ENCODE measurements at places on chromosomes 16 and 17.

DNA sequence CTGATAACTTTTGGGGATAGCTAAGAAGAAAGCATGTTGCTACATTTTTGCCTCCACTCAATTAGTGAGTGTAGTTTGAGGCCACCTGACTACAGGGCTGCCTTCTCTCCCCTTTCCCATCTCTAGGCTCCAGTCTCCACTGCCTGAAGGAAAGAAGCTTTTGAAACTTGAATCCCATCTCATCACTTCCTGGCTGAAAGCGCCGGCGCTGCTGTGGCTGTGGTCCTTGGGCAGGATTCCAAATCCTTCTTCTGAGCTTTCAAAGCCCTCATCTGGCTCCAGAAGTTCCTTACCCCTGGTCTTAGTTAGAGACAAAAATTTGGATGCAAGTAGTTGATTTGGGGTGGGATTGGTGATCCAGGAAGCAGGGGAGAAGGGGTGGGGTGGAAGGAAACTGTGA is 119.4 kb downstream of the FOXL1 start:
- DNase-seq, result no peak

DNA sequence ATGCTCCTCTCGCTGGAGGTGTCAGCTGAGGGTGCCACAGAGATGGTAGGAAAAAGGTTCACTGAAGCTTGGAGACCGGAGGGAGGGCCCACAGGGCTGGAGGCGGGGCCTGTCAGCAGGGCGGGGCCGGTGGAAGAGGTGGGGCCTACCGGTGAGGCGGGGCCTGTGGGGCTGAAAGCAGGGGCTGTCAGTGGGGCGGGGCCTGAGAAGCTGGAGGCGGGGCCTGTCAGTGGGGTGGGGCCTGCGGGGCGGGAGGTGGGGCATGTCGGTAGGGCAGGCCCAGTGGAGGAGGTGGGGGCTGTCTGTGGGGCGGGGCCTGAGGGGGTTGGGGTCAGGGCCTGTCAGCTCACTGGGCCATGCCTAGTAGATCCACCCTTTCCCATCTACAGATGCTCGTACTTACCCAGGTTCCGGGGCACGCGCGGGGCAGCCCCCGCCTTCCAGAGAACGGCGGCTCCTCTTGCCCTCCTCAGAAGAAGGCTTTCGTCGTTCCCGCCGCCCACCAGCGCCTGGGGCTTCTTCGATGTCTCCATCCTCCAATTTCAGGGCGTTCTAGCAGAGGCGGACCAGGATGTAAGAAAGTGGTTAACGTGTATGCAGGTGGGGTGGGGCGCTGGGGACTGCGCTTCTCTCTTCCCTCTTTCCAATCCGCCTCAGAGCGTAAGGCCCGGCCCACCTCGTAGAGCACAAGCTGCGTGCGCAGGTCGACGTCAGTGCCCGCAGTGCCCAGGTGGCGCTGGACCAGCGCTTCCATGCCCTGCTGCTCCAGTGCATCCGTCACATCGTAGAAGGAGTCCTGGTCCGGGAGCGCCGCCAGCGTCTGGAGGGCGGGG is 9.8 kb downstream of the TMEM208 start:
- DNase-seq, result no peak

DNA sequence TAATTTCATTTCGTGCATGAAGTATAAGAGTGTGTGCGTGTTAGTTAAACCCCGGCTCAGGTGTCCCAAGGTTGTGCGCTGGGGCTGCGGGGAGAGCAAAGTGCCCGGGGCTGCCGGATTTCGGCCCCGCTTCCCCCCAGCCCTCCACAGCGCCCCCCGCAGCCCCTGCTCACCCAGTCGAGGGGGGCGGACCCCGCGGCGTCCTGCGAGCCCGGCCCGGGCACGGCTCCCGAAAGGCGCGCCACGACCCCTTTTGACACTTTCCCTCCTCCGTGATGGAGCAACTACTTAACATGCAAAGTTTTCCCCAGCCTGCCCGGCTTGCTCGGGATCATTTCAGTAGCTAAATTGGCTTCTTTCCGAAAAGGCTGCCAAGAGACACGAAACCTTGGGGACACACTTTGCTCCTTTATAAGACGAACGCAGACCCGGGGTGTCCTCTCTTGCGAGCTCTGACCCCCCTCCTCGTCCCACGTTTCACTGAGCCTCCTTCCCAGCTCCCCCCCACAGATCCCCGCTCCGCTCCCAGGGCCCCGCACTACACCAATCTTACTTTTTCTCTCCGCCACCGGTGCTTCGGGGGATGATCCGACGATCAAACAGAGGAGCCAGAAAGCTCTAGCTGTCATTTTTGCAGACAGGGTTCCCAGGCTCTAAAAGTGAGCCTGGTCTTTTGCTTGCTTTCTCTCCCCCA is 552 bp downstream of the C17orf58 start:
- no peak for DNase-seq

- DNase-seq, result no peak
These were observed 5.6 kb upstream of the RNPS1 start for GRCh38 chr16:2273484-2273883.

GRCh38 chr17:50865060-50865867 is 890 bp downstream of the TOB1 start:
- DNase-seq, result peak; percentile 44

- peak; percentile 77 for DNase-seq
These were observed 1.2 kb downstream of the HCRT start for GRCh38 chr17:42183741-42184711.

DNA sequence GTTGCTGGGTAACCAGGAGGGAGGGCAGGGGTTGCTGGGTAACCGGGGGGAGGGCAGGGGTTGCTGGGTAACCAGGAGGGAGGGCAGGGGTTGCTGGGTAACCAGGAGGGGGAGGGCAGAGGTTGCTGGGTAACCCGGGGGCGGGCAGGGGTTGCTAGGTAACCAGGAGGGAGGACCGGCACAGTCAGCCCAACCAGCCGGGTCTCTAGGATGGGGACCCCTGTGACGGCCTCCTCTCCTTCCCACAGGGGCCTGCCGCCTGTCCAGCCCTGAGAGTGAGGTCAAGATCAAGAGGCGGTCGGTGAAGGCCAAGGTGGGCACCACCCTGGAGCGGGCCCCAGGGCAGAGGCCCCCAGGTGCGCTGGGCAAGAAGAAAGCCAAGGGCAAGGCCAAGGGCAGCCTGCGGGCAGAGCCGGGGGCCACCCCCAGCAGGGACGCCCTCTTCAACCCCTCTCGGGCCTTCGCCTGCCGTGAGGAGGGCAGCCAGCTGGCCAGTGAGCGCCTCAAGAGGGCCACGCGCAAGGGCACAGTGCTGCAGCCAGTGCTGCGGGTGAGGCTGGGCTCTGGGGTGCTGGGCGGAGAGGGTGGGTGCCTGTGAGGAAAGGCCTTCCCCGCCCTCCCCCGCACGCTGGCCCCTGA is 54.6 kb downstream of the ACTG1 start:
- no peak for DNase-seq

- peak; percentile 62 for DNase-seq
These were observed 2.9 kb downstream of the ARHGEF15 start for GRCh38 chr17:8312726-8313600.

- peak; percentile 77 for DNase-seq
These were observed 5.9 kb downstream of the DPEP2 start for GRCh38 chr16:67993207-67994039.

DNA sequence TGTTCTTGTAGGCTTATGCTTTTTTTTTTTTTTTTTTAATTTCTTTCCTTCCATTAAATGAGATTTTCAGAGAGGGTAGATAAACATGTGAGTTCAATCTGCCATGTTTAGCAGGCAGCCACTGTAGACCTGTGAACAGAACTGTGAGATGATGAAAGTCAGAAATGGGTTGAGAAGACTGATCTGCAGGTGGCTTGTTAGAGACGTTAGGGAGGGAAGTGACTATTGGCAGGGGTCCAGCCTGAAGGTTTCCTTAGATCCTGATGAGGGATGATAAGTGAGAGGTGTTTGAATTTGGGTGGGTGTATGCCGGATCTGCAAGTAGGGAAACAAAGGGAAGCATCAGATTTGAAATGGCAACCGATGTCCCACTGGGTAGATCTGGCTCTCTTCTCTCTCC is 157.8 kb downstream of the HS3ST3B1 start:
- DNase-seq, result no peak

DNA sequence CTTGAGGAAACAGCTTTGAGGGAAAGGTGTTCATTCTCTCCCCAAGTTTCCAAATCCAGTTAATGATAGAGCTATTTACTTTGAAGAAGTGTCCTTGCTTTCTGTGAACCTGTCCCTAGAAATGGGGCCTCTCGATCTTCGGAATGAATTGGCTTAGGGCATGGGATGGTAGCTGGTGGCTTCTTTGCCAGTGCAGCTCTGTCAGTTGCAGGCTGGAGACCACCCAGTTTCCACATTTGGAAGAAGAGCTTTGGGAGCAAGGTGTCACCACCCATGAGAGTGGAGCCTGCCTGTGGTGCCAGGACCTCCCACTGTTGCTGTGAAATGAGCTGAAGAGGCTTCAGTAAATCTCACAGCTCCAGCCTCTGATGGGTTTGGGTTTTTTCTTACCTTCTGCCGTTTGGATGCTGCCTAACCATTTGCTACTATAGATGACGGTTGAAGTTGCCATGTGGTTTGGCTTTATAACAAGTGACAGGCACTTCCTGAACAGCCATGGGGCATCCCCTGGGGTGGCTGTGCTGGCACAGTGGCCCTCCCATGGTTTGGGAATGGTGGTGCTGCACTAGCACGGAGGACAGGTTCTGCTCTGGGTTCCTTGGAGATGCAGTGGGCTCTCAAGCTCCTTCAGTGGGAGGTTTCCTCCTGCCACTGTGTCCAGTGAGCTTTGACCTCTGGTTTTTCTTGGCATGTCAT is 19.5 kb upstream of the SLC5A10 start:
- DNase-seq, result no peak

DNA sequence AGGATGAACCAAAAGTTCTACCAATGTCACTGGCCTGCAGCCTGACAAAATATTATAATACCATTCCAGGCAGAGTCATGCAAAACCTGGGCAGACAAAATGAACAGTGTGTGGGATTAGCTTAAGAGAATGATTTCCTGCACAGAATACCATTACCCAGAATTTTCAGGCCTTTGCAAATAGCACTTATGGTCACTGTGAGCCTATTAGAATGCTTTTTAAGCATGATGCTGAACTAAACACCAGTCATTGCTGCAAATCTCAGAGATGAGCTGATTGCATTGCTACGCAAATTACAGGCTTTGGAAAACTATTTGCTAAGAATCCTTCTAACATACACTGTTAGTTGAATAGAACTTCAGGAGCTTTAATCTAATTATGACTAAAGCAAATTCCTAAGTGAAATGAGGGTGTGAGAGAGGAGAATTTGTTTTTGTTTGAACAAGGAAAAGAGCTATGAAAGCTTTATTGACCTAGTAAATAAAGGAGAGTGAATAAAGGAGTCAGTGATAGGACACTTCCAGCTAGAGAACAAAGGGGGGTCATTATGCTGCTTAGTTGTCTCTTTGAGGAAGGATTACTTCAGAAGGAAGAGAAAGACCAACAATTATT is 398.8 kb downstream of the HS3ST3B1 start:
- DNase-seq, result no peak

DNA sequence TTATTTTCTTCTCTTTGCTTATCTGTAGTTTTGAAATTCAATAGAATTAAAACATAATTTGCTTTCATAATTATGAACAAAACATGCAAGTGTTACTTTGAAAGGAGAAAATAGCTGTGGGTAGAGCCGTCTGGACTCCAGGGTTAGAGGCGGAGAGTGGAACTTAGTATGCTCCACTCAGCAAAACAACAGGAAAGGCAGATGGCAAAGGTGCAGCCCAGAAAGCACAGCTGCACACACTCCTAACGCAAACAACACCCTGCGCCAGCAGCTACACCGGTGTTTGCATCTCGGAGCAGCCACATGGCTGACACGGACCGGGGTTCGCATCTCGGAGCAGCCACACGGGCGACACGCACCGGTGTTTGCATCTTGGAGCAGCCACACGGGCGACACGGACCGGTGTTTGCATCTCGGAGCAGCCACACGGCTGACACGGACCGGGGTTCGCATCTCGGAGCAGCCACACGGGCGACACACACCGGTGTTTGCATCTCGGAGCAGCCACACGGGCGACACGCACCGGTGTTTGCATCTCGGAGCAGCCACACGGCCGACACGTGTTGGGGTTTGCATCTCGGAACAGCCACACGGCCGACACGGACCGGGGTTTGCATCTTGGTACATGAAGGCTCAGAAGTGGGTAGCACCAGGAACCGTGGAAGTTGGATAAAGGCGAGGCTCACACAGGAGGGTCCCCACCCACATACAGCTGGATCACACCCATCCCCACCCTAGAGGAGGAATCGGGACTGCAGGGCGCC is 12.2 kb upstream of the CAPN15 start:
- DNase-seq, result no peak

GRCh38 chr17:75987041-75987440 is 8.0 kb downstream of the TEN1 start:
- DNase-seq, result no peak

DNA sequence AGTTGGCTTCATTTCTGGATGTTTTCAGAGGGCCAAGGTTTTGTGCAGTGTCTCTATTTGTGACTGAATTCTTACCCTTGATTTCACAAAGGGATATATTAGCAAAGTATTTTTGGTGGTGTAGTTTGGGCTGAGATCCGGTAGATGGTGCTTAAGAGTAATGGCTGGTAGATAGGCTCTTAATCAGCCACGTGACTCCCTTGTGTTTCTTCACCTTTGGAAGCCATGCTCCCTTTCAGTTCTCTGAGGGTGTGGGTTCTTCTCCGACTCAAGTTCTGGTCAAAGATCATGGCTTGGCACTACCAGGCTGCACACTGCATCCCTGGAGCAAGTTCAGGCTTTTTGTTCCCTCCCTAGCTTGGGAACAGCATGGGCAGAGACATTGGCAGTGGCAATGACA is 887.3 kb downstream of the CDH8 start:
- DNase-seq, result no peak

DNA sequence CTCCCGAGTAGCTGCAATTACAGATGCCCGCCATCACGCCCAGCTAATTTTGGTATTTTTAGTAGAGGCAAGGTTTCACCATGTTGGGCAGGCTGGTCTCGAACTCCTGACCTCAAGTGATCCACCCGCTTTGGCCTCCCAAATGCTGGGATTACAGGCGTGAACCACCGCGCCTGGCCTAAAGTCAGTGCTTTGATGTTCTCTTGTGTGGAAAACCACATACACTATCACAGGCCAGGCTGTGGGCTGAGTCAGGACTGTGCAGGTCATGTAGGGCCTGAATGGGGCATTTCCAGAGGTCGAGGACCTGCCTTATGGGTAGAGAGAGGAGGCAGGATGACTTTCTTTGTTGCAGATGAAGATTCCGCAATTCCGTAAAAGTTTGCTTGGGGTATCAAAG is 5.1 kb upstream of the MT3 start:
- no peak for DNase-seq

DNA sequence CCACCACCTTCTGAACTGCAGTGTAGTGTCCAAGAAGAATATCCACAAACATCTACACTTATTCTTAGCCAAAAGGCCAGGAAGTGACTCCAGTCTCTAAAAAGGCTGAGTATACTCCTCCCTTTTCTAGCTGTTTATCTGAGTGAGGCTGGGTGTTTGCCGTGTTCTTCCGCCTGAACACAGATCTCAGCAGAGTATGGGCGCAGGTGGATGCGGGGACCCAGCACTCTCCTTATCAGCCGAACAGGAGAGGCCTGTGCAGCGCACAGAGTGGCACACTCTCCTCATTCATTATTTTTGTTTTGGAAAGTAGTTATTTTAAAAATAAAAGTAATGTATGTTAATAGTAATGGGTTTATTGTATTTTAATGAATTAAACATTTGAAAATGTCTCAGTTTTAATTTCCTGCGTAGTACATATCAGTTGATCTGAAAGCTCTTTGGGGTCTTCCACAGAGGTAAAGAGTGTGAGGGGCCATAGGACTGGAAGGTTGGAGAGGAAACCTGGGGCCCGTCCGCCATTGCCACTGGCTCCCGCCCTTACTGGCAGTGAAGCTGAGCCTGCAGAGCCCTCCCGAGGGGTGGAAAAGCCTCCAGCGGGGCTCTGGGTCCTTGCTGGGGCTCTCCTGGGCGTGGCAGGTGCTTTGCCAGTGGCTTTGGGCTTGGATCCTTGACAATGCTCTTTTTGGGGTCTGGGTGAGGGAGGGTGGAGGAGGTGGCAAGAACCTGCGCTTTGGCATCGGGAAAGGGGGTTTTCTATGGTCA is 53.8 kb downstream of the PDPK1 start:
- DNase-seq, result no peak

Measured in left lung (tissue), 14 donors.